ENCODE measurements at places on chromosomes 12 and 14.

- no peak for DNase-seq
Observed at GRCh38 chr14:56514663-56515371, 64.8 kb upstream of the TMEM260 start.

- no peak for DNase-seq
Observed at GRCh38 chr12:92912052-92912451, 17.0 kb downstream of the EEA1 start.

- DNase-seq = no peak
Observed at GRCh38 chr12:76687981-76688380, 75.9 kb upstream of the ZDHHC17 start.

- no peak for DNase-seq
Observed at GRCh38 chr14:70257526-70257925, 68.8 kb upstream of the SLC8A3 start.

DNA sequence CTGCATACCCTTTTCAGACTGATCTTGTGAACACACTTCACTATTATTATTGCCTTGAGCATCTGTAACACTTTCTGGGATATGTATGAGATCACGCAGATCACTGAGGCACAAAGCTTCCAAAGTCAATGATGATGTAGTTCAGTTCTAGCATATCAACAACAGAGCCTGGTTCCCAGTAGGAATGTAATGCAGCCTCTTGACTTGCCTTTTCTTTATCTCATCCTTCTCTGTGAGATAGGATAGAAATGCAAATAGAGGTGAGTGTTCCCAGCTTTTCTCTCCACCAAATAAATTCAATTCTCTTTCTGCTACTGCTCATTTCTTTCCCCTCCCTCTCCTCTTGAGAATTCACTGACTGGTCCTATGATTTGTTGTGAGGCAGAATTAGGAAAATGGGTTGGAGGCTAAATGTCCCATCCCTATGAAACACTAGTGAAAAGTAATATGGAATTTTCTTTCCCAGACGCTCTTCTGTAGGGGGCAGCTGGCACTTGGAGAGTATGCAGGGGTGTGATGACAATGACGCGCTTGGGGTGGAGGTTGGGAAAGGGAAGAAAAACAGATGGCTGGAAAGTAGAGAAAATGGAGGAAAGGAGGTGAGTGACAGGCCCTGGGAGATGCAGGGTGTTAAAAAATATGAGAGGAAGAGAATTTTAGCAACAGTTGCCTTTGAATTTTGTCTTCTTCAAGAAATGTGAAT, 96.0 kb upstream of the TMTC1 start:
- DNase-seq = no peak

DNA sequence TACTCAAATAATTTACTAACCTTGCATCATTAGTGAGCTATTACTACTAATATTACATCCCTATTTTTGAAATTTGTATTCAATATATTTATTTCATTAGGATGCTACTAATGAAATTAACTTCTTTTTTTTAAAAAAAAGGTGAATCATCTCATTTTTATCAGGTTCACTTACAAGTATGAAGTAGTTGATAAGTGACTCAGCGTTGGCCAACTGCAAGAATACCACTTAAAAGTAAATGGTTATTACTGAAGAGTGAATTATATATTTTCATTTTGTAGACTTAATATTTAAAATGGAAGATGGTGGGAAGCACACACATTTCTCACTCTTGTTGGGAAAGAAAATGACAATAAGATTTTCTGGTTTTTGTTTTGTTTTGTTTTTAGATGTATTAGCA, 19.6 kb downstream of the OR4N2 start:
- DNase-seq = no peak

GRCh38 chr12:42779186-42779859, 189.8 kb upstream of the PRICKLE1 start:
- DNase-seq = no peak

DNA sequence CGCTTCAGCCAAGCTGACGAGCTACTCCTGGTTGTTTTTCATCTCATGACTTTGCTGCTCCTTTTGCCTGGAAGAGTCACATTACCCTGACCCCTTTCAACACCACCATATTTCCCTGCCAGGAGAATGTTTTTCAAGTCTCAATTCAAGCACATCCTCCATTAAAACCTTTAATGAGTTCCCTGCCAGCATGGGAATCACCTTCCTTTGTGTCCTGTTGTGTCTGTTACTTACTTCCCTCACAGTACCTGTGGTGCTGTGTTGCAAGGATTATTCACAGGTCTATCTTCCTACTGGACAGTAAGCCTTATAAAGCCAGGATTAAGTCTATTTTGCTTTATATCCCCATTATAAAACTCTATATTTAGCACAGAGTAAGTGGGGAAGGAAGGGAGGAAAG, 13.6 kb upstream of the SLC35F4 start:
- DNase-seq = no peak

DNA sequence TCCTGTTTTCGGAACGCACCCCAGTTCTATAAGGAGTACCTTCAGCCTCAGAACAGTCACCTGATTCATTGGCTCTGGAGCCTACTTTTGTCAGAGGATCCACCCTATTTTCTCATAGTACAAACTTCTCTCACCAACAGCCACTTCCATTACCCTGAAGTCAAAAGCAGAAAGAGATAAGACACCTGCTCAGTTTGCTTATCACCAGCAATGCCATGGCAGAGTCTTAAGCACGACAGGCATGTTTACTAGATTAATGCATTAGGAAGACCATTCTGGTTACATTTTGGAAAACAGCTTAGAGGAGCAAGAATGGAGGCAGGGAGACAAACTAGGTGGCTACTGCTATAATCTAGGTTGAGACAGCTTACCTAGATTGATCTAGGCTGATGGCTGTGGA, 67.7 kb downstream of the GXYLT1 start:
- DNase-seq = no peak

DNA sequence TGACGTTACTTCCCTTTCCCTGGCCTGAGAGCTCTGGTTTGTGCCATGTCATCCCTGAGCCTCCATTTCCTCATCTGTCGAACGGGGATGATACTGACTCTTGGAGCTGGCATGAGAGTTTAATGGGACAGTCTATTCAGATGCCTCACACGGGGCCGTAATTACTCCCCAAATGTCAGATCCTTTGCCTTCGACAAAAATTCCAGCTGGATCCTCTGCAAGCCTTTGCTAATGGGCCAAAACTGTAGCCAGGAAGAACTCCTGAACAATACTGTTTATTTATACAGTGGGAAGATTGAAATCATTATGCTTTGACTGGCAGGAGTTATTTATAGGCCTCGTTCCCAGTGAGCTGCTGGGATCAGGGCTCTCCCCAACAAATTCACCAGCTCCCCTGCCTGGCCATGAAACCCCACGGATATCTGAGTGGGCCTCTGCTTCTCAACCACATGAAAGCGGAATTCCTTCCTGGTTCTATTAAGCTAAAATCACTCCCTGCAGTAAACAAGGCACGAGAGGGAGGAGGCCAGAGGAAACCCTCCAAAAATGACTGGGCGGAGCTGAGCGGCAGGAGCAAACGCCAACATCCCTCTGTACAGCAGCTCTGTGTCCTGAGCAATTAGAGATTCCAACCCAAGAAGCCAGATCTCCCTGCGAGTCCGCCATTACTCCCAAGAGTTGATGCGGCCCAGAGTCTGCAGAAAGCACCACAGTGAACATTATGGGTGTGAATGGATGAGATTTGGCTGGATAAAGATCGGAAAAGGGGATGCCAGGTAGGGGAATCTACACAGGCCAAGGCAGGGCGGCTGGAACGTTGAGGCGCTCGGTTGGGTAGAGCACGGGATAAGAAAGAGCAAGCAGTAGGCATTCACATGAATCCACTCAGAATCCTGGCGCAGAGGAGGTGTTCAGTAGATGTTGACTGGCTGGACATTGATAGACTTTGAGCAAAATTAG, 326.1 kb downstream of the BCL11B start:
- no peak for DNase-seq

DNA sequence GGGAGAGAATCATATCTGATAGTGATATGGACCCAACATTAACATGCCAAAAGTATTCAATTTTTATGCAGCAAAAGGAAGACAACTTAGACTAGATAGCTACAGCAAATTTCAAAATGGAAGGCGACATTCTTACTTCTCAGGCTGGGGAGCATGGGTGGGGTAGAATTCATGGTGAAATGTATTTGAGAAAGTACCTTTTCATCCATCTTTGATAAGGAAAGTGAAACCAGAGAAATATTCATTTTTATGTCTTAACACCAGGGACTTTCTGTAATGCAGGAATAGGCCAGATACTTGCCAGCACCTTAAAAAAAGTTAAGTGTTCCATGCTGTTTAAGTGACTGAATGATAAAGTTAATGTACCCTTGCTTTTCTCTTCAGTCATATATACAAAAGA, 13.4 kb downstream of the BTG1 start:
- DNase-seq = no peak

- DNase-seq = no peak
Observed at GRCh38 chr14:60175255-60175902, 10.2 kb upstream of the DHRS7 start.

DNA sequence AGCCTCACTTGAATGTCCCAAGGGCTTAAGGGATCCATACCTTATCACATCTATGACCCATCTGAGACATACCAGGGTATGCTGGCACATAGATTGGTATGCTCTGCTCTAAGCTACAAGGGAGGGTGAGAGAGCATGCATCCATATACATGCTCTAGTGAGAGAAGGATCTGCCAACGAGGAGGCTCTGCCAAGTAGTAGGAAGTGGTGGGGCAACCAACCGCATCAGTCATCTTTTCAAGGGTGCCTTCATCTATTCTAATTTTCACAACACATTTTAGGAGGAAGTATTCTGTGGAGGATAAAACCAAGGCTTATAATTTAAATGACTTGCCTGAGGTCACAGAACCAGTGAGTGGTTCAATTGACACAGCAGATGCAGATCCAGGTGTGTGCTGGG, 6.6 kb upstream of the PPM1A start:
- DNase-seq = no peak

DNA sequence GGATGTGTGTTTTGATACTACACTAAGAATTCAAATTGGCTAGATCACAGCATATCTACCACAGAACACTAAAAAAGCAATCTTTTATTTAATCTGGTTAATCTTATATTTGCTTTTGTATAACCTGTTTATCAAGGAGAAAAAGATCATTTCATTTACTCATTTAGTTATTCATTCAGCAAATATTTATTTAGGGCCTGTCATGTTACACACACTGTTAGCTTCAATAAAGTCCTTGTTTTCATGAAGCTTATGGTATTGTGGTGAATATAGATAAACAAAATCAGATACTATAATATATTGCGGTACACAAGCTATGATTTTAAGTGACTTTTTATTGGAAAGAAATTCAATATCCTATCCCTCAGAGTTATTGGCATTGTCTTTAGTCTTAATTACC, 350.8 kb downstream of the LRFN5 start:
- DNase-seq = no peak

- peak; percentile 85 for DNase-seq
Observed at GRCh38 chr14:102776761-102777710, at the start of gene TRAF3. TSS of gene TRAF3 (plus strand) at chr14:102777449. CDS start at chr14:102870202, 92,753 bp downstream.

- no peak for DNase-seq
Observed at GRCh38 chr14:34872822-34873588, 2.2 kb downstream of the BAZ1A start.

DNA sequence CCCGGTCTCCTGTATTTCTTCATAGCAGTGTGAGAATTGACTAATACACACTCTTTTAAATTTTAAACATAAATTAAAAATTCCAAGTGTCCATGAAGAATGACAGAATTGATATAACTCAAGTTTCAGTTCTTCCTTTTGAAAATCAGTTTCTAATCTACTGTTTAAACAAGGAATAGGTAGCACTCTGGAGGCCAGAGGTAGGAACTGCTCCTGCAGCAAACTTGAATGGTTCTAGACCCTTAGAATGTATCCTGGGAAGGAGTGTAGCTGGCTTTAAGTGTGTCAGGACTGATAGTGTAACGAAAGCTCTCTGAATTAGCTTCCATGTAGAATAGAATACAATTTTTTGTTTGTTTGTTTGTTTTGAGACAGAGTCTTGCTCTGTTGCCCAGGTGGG, 76.8 kb downstream of the AKAP6 start:
- no peak for DNase-seq
